ENCODE measurements at places on chromosomes 1 and 21.

- DNase-seq = no peak
Observed at GRCh38 chr1:11777658-11778322, 15.8 kb downstream of the C1orf167 start.

DNA sequence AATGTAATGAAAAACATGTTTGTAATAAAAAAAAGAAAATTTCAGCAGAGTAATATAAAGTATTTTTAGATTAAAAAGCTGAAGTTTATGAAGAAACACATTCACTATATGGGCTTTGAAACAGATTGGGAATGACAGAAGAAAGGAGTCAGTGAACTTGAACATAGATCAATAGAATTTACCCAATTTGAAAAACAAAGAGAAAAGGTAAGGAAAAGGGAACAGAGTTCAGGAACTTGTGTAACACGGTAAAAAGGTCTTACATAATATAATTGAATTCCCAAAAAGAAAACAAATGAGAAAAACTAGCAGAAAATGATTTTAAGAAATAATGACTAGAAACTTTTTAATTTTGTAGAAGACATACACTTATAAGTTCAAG lies 206.8 kb downstream of the KCNT2 start:
- no peak for DNase-seq

DNA sequence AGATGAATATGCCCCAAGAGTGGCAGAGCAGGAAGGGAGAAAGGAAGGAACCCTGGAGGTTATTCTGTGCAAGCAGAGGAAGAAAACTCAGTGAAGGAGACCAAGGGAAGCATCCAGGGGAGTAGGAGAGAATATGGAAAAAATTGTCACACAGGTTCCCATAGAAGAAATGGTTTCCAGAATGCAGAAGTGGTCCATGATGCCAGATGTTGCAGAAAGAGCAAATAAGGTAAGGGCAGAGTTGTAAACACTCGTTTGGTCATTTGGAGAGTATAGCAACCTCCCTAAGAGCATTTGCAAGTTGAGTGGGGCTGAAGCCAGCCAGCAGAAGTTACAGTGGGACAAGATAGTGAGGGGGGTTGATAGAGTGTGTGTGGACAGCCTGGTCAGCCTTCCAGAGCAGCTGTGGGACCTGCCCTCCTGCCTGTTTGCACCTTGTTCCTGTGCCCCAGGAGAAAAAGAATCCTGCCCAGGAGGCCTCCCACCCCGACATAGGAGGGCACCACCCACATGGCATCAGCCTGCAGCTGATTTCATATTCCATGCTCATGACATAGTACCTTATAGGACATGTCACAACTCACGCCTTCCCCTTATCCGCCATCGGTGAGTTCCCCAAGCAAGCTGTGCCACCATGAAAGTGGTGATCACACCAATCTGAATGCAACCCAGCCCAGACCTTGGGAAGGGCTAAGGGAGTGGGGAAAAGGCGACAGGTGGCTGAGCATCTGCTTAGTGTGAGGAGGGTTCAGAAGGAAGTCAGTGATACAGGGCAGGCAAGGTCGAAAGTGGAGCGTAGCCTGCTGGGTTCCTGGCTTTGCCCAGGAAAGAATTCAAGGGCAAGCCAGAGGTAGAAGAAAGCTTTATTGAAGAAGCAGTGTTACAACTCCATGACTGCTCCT lies 8.2 kb upstream of the NEK2 start:
- no peak for DNase-seq

- DNase-seq = peak; percentile 37
Observed at GRCh38 chr1:78061825-78062523, 16.2 kb downstream of the GIPC2 start.

GRCh38 chr1:214441119-214441518 lies 110.3 kb downstream of the PTPN14 start:
- no peak for DNase-seq

- no peak for DNase-seq
Observed at GRCh38 chr1:154620751-154621150, 12.8 kb upstream of the ADAR start.

DNA sequence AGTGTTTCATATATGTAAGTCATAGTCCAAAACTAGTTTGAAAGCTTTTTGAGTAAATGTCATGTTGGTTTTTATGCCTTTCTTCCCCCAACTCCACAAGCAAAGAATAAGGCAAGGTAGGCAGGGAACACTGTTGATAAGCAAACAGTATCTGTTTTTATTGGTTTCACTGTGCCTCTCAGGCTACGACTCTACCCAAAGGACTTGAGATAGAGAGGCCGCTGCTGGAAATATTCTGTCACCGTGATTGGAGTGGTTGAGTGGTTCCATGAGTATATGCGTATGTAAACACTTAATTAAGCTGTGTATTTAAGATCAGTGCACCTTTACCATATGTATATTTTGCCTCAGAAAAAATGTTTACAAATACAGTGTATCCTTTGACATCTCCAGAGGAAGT lies 138.1 kb upstream of the KIF26B start:
- no peak for DNase-seq

GRCh38 chr1:178575611-178576361 lies 62.9 kb downstream of the TEX35 start:
- no peak for DNase-seq

- DNase-seq = no peak
Observed at GRCh38 chr1:187641907-187642306, 813.2 kb downstream of the PLA2G4A start.

GRCh38 chr1:235246022-235246948 lies 81.7 kb downstream of the ARID4B start:
- no peak for DNase-seq

- peak; percentile 42 for DNase-seq
Observed at GRCh38 chr1:241817331-241817792, 30.6 kb upstream of the EXO1 start.

DNA sequence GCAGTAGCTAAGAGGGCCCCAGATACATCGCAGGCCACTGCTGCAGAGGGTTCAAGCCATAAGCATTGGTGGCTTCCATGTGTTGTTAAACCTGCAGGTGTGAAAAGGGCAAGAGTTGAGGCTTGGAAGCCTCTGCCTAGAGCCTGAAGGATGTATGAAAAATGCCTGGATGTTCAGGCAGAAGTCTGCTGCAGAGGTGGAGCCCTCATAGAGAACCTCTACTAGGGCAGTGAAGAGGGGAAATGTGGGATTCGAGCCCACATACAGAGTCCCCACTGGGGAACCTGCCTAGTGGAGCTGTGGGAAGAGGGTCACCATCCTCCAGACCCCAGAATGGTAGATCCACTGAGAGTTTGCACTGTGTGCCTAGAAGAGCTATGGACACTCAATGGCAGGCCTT lies 30.6 kb upstream of the ADGRL4 start:
- DNase-seq = no peak

- DNase-seq = no peak
Observed at GRCh38 chr1:12185918-12186678, 19.3 kb downstream of the TNFRSF1B start.

GRCh38 chr1:19645411-19646251 lies 1.5 kb downstream of the NBL1 start:
- peak; percentile 44 for DNase-seq

- no peak for DNase-seq
Observed at GRCh38 chr1:8943498-8944405, 1.9 kb upstream of the CA6 start.

GRCh38 chr1:63921359-63921758 lies 147.5 kb downstream of the ROR1 start:
- DNase-seq = no peak

- no peak for DNase-seq
Observed at GRCh38 chr1:1338278-1338677, 7.2 kb downstream of the TAS1R3 start.

DNA sequence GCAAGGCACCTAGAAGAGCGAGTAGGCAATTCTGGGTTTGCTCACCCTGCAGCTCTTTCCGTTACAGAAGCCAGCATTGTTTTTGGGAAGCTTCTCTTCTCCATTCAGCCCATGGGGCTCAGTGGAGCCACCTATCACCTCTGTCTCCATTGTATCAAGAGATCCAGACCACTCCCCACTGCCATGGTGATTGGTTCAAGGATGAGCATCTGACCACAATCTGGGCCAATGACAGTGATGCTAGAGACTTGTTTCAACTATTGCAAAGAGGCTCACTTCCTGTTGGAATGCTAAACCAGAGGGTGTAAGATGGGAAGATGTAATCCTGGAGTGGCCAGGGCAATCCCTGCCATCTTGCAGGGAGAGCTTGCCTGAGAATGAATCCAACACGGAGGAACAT lies 6.6 kb downstream of the SPATA21 start:
- no peak for DNase-seq

GRCh38 chr1:182101415-182102042 lies 40.0 kb upstream of the ZNF648 start:
- DNase-seq = no peak

- DNase-seq = no peak
Observed at GRCh38 chr1:115364780-115365155, 26.7 kb upstream of the NGF start.

- no peak for DNase-seq
Observed at GRCh38 chr1:41388510-41388909, 27.3 kb downstream of the FOXO6 start.

DNA sequence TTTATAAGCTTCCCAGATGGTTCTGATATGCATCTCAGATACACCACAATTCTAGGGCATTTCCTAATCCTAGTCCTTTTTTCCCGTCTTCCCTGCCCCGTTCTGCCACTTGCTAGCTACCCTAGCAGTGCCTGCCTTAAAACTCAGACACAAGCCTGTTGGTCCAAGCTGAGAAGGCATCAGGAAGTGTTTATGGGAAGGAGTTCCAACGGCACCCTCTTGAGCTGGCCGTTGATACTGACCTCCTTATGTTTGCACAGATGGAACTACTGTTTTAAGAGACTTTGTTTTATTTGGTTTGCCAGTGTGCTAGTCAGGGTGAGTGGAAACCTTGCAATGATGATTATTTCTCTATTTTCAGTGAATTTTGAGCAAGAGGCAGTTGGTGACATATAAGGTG lies 67.2 kb downstream of the UCK2 start:
- no peak for DNase-seq

DNA sequence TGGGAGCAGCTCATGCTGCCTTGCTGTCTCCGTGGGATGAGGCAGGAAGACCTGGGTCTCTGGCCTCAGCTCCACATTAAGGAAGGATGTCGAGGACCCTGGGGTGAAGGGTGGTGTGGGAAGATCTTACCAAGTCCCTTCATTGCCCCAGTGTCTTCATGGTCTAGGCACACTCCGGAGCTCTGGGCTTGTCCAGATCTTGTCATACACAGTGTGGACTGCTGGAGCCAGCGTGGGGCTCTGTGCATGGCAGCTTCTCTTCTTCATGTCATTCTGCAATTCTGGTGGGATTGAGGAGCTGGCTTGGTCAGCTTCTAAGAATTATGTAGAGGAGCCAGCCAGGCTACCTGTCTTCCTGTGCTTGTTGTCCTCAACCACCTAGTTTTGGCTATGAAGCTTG lies 79.3 kb upstream of the ETV3 start:
- DNase-seq = no peak

- DNase-seq = no peak
Observed at GRCh38 chr1:89671775-89672488, 39.0 kb downstream of the LRRC8C start.

DNA sequence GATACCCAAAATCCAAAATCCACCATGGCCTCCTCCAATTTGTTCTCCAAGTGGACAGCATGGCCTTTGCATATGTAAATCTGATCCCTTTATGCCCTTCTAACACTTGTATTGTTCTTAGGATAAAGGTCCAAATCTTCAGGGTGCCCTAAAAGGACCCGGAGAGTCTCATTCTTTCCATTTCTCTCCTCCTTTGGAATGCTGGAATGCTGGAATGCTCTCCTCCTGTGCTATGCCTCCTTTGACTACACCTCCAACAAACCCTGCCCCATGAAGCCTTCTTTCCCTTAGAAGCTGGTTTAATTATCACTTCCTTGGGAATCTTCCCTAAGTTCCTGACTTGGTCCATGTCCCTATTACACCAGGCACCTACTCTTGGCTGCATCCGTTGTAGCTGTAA lies 484.8 kb upstream of the RUNX1 start:
- no peak for DNase-seq

DNA sequence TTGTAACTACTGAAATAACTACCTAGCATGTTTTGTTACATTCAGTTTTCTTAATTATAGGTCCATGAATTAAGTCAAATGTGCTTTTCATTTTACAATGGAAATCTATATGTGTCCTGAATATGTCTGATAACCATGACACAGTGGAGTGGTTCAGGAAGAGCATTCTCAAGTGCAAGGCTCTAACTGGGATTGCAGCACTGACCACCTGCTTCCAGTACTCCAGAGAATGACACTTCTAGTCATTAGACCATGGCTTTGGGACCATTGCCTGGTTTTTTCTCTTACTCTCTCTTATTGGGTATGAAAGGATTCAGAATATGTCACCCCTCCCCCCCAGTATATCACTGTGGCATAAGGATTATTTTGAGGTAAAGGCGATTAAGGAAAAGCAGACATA lies 204.9 kb upstream of the CACYBP start:
- no peak for DNase-seq

- DNase-seq = no peak
Observed at GRCh38 chr1:42847111-42847595, 740 bp downstream of the ZNF691 start.

GRCh38 chr1:211632808-211633523 lies 42.5 kb downstream of the NEK2 start:
- peak; percentile 79 for DNase-seq

GRCh38 chr1:56803561-56804156 lies 15.5 kb downstream of the FYB2 start:
- peak; percentile 45 for DNase-seq

- no peak for DNase-seq
Observed at GRCh38 chr1:209561532-209561931, 22.0 kb upstream of the CAMK1G start.

- DNase-seq = no peak
Observed at GRCh38 chr21:17572431-17572830, 40.3 kb downstream of the BTG3 start.

- DNase-seq = no peak
Observed at GRCh38 chr1:236615399-236616148, 11.3 kb upstream of the HEATR1 start.

DNA sequence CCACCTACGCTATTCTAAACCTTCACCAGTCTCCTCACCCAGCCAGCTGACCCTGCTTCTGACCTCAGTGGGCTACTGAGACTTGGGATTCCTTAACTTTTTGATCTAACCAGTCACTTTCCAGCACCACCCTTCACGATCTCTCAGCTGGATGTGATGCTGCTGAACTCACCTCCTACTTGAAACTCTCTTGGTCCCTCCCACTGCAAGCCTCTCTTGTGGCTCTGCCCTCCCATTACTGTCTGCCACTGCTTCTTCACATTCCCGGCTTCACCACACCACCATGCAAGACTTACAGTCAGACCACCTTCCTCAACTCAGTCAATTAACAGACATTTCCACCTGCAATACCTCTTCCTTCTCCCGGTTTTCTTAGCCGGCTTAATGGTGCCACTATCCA lies 6.3 kb downstream of the TAF5L start:
- DNase-seq = no peak
